HCT116 (cell line): ENCODE measurements at places on chromosomes 3 and 15. TPM values are rescaled to one million over a fixed set of nuclear protein-coding genes. Genes with fewer than 3 reads are reported as not detected.

DNA sequence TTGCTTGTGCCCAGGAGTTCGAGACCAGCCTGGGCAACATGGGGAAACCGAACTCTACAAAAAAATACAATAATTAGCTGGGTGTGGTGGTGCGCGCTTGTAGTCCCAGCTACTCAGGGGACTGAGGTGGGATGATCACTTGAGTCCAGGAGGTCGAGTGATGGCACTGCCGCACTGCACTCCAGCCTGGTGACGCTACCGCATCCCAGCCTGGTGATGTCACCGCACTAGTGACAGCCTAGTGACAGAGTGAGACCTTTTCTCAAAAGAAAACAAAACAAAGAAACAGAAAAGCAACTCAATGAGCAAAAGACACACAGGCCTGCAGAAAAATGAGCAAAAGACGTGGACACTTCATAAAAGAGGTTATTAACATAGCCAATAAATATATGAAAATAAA, 19.9 kb upstream of the SYNM start:
- no peak overlapping the region for H3K27ac ChIP-seq
- no peaks in the 10 kb centered on the region for H3K4me1 ChIP-seq
- no peak overlapping the region for H3K4me3 ChIP-seq
- H3K36me3 ChIP-seq: no peaks in the 10 kb centered on the region
- DNase-seq: no peak

DNA sequence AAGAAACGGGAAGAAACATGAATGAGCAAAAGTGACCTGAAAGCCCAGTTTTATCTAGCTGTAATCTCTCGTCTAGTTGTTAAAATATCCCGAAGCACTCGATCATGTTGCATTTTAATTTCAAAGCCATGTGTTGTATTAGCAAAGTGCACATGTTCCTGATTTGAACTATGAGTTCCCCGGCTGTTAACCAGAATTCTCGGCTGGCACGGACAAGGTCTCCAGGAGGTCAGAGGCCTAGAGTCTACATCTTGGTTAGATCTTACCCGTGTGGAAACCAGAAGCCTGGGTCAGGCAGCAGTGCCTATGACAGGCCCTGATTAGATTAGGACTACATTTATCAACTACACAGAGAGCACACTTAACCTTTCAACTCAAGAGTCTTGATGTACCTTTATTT, 195.8 kb downstream of the CDIN1 start:
- H3K36me3 ChIP-seq: no peaks in the 10 kb centered on the region
- DNase-seq: no peak
- no peak overlapping the region for H3K4me3 ChIP-seq
- no peak overlapping the region for H3K27ac ChIP-seq

DNA sequence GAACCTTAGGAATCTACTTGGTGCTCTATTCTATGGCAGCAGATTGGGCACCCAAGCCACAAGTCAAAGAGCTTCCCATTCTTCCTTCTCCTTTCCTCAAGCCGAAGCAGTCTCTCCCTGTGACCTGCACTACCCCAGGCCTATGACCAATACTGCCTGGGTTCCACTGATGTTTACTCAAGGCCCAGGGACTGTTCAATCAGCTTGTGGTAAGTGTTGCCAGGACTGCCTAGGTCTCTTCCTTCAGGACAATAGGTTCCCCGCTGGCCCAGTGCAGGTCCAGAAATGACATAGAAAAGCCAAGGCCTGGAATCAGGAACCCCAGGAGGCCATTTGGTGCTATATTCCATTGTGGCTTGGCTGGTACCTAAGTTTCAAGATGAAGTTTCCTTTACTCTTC, 397.9 kb downstream of the ZIC4 start:
- no peak overlapping the region for H3K27ac ChIP-seq
- H3K36me3 ChIP-seq: no peaks in the 10 kb centered on the region
- no peaks in the 10 kb centered on the region for H3K27me3 ChIP-seq
- DNase-seq: no peak
- no peak overlapping the region for H3K4me3 ChIP-seq

The PPP1R14D gene
- total RNA-seq: not detected

The ZWILCH gene
- total RNA-seq: 25.8 TPM

The GPR62 gene
- not detected for total RNA-seq
